ENCODE measurements at places on chromosomes 7 and 10. TPM values are rescaled to one million over a fixed set of nuclear protein-coding genes. Genes with fewer than 3 reads are reported as not detected.

DNA sequence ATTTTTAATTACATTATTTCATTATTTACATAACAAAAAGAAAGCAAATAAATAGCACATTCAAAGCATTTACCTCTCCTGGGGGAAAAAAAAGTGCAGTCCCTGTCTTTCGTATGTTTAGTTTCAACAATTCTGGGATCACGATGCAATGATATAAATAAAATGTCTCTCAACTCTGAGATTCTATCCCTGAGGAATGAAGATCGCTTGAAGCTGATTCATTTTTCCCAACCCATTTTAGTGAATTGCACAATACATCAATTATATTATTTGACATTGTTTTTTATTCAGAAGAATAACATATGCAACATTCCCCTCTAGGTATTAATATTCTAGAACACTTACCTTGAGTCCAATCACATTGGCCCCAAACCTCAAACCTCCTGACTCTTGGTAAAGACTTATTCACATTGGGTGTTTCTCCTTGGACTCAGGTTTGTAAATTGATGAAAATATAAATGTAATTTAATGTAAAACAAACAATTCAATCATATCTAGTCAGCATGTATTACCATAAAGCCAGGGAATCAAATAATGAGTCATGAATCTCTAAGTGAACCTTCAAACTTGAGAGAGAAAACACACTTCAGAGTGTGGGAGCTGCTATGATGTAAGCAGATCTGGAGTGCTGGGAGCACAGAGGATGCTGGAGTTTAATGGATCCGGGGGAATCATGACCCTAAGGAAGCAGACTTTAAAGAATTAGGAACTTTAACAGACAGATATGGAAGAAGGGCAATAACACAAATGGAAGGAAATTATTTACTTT, 5.3 kb upstream of the SCIN start:
- DNase-seq = no peak

DNA sequence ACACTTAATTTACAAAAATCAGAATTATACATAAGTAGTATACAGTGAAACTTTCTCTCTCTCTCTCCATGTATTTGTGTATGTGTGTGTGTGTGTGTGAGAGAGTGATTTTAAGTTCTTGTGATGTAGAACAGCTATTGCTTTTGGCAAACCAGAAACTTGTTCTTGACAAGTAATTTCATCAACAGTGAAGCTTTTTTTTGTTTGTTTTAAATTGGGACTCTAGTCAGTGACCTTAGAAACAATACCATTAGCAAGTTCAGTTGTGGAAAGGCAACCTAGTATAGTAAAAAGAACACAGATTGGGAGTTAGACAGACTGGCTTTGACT, 319.1 kb downstream of the PTEN start:
- DNase-seq = no peak

DNA sequence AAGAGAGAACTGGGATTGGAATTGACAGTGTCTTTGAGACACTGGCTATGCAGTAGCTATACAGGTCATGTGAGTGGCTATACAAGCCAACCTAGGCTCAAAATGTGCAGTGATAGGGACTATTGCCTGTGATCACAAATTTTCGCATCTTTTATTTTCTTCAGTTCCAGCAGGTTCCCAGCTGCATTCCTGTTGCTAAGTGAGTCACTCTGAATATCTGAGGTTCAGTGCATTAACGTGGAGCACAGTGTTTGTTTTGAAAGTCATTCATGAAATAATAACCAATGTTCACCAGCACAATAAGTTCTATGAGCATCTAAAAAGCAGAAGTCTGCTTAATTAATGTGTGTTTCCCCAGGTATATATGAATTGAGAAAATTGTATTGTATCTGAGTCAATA, 1236.0 kb upstream of the CELF2 start:
- no peak for DNase-seq

DNA sequence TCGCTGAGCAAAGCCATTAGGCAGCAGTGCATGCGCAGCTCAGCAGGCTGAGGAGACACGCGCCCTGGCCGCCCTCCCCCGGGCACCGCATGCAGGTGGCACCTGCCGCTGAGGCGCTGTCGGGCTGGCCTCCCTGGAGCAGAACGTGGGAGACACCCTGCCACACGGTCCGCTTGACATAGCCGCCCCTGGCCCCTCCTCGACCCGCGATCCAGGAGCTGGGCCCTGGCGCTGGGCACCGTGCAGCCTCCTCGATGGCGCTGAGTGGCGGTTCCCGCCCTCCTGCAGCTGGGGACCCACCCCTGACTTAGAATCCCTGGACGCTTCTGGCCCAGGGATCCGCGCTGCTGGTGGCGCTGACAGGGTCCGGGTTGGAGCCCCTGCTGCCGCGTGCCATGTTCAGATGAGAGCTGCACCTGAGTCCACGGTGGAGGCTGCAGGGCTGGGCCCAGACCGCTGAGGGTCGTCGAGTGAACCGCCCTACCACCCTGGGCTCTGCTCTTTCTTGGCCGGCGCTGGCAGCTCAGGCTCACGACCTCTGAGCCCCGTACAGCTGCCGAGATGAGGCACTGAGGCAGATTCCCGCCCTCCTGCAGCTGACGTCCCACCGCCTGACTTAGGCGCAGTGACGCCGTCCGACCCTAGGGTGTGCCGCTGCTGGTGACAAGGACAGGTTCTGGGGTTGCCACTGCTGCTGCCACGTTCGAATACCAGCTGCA, 116.8 kb downstream of the OR13A1 start:
- no peak for DNase-seq

DNA sequence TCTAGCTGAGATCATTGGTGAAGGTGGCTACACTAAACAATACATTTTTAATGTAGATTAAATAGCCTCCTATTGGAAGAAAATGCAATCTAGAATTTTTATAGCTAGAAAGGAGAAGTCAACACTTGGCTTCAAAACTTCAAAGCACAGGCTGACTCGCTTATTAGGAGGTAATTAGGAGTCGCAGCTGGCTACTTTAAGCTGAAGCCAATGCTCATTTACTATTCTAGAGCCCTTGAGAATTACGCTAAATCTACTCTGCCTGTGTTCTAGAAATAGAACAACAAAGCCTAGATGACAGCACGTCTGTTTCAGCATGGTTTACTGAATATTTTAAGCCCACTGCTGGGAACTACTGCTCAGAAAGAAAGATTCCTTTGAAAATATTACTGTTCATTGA, 101.6 kb upstream of the EEPD1 start:
- DNase-seq = no peak

DNA sequence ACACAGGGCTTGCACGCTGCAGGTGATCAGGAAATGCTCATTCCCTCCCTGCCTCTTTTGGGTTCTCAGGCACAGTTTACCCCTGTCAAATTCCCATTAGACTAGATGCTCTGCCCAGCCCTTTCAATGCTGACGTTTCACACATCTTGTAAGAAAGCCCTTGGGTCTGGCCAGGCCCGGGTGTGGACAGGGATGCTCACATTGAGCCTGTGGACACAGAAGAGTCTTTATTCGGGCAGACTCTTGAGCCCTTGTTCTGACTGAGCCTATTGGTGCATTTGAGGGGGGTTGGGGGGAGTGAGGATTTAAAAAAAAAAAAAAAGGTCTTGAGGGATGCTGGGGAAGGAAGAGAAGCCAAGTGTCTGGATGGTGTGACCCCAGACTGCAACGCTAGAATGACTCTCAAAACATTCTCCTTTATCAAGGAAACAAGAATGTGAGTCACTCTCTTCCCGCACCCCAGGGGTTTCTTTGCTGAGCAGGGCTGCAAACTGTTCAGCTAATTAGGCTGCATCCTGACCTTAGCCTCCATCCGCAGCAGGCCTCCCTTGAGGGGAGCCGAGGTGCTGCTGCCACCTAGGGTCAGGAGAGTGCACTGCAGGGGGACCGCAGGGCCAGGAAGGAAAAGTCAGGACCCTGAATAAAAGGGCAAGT, 53.6 kb upstream of the TMEM72 start:
- no peak for DNase-seq

- DNase-seq = no peak
Observed at GRCh38 chr10:125157505-125157904, 2.9 kb downstream of the CTBP2 start.

DNA sequence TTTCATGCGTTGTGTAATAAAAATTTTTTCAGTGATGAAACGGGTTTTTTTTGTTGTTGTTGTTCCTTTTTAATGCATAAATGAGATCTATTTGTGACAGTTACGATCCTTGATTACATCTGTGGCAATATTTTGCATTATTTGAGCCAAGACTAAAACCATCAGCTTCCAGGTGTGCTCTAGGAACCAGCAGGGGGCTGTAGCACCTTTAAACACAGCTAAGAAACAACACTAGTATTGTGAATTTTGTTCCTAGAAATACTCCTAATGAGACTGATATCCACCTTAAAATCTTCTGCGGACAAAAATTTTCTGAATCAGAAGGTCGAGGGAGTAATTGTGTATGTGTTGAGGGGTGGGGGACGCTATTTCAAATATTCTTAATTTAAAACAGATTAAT, 52.6 kb downstream of the FGFBP3 start:
- no peak for DNase-seq

DNA sequence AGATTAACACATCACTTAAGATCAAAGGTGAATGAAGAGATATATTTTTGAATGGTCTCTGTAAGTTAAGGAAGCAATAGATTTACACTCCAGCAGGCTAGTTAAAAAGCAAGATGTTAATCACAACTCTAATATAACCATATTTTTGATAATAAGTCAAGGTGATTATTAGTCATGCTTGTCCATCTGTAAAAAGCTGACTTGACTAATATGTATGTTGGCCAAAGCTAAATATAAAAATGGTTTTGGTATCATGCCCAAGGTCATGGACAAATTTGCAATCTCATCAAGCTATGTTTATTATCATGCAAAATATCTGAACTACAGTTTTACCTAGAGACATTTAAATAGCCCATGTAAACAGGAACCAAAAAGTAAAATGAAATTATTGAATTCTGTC, 102.6 kb upstream of the CSTF2T start:
- no peak for DNase-seq

GRCh38 chr7:108007261-108007660, 4.3 kb upstream of the LAMB1 start:
- no peak for DNase-seq

GRCh38 chr7:117113871-117114270, 160.6 kb downstream of the ST7 start:
- no peak for DNase-seq

- DNase-seq = no peak
Observed at GRCh38 chr7:66319407-66319979, 114.4 kb downstream of the TPST1 start.

DNA sequence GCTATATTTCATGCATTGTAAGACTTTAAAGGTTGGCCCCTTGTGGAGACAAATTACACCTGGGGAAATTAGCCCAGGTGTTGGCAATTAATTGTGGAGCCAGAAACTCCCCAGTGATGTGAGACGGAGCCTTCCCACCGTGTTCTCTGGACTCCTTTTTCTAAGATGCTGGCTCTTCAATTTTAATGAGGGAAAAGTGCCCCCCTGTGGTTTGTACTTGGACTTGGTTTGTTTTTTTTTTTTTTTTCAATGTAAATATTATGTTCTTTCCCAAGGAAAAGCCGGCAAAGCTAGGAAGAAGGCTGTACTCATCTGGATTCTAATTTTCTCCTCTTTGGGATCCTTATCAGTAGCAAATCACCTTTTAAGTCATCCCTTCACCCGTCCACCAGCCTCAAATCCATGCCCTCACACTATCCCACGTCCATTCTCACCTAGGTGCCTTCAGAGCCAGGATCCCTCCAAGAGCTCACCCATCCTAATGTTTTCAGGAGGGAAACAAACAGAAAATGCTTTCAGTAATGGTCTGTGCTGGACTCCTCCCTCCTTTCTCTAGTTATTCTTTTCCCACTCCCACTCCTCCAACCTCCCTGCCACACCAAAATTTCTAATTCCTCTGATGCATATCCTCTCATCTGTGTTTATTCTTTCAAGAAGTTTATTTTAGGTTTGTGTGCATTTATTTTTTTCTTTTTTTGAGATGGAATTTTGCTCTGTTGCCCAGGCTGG, 20.4 kb upstream of the ST8SIA6 start:
- no peak for DNase-seq

Gene SKIDA1
- 5.3 TPM for total RNA-seq

Gene C10orf53
- total RNA-seq = not detected

Gene CLEC2L
- total RNA-seq = not detected

Gene COMTD1
- 35.6 TPM for total RNA-seq

Gene PTN
- 12.5 TPM for total RNA-seq

Gene TCAF2
- 6.1 TPM for total RNA-seq

All from thoracic aorta (tissue), 2 donors.